ENCODE measurements at places on chromosomes 7 and 10. TPM values are rescaled to one million over a fixed set of nuclear protein-coding genes. Genes with fewer than 3 reads are reported as not detected.

EPHA1 gene
- 73.1 TPM for total RNA-seq

RAPGEF5 gene
- total RNA-seq: 47.7 TPM

PPP1R9A gene
- 1.8 TPM for total RNA-seq

C10orf53 gene
- not detected for total RNA-seq

PAPOLB gene
- total RNA-seq: not detected

MALRD1 gene
- not detected for total RNA-seq

PDE6C gene
- total RNA-seq: not detected

LRRC17 gene
- total RNA-seq: 3.3 TPM

ERVW-1 gene
- total RNA-seq: not detected

ALDH18A1 gene
- 29.4 TPM for total RNA-seq

CALN1 gene
- total RNA-seq: 2.3 TPM

CUZD1 gene
- 0.49 TPM for total RNA-seq

DNA sequence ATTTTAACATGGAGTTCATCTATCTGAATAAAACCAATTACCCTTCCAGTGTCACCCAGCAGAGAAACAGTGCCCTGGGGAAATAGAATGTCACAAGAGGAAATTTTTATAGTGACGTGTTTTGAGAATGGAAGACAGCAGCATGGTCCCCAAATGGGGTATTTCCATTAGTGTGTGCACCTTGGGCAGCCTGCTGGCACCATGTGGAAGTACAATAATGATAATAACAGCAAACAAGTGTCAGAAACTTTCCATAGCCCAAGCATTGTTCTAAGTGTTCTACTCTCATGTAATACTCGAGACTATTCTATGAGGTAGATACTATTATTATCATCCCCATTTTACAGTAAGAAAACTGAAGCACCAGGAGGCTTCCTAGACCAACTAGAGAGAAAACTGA lies 2.2 kb upstream of the PDE1C start:
- DNase-seq: no peak

DNA sequence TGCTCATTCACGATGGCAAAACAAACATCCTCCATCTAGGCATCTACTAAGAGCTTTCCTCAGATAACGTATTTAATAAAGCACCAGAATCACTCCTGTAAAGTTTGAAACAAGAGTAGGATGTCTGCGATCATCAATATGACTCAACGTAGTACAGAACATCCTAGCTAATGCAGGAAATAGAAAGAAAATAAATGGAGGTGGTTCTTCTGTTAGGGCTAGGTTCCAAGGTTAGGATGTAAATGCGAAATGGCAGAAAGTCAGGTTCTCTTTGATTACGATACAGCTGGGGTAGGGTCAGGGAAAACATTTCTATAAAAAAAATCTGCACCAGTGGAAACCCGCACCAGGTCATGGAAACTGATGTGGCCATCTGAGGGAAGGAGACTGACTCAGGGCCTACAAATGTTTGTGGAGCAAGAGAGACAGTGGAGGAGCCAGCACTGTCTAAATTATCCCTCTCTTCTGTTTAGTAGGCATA lies 29.1 kb downstream of the CCDC6 start:
- DNase-seq: no peak

DNA sequence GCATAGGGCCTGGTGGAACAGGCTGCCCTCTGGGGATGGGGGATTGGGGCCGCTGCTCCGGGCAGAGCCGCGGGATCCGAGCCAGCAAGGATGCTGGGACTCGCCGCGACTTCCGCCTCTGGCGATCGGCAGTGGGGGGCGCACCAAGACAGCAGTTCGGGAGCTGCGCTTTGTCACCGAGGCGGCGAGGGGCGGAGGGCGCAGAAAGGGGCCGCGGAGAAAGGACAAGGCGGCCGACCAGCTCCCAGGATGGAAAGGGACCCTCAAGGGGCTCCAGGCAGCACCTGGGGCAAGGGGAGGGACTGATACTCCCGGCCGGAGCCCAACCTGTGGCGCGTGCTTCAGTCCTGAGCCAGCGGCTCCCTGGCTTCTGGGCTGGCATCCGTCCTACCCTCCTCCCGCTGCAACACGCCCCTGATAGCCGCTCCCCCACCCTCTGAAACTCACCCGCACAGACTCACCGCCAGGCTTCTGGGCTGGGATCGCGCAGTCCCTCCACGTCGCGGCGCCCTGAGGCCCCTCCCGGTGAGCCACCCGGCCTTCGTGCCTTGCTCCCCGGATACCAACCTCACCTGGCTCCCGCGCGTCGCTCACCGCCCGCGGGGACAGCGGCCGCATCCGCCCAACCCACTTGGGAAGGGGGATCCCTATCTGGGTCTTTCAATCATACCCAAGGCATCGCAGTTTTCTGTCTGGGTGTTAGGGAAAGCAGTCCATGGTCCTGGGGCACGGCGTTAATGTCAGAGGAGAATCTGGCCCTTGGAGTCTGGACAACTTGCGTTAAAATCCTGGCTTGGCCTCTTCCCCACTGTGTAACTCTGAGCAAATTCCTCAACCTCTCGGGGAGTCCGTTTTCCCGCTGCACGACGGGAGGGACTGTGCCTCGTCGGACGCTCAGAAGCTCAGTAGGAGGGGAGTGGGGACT lies 7.0 kb upstream of the EVX1 start:
- DNase-seq: peak; percentile 87

DNA sequence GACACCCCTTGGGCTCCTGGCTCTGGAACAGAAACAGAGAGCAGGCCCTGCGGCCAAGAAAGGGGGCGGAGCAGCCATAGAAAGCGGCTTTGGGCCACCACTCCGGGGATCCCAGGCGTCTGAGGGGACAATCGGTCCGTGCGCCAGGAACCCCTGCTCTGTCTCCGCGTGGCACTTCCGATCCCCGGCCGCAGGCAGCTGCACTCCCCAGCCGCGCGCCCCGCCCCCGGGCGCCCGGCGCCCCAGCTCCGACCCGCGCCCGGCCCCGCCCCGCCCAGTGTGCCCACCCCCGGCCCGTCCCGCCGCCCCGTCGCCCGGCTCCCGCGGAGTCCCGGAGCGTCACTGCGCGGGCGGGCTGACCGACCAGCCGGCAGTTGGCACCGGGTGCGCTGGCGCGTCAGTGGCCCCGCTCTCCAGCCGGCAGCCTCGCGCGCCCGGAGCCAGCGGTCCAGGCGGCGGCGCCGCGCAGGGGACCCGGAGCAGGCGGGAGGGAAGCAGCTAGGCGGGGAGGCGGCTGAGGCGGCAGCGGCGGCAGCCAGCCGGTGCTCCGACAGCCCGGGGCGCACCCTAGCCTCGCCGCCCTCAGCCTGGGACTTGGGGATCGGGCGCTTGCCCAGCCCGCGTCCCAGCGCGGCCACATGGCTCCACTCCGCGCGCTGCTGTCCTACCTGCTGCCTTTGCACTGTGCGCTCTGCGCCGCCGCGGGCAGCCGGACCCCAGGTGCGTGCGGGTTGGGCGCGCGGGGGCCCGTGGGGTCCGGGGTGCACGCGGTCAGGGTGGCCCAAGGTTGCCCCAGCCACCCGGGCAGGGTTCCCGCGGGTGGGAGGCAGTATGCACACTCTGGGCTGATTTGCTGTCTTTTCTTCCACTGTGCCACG lies at the start of gene ADAMTS14:
TSS of gene ADAMTS14 (plus strand) at position 342 of the 878 bp plus-strand sequence. CDS start at position 639, 297 bp downstream.
- no peak for DNase-seq

GRCh38 chr10:131107970-131108369 lies 203.6 kb downstream of the TCERG1L start:
- no peak for DNase-seq

- DNase-seq: no peak
These were observed 119.1 kb downstream of the NRBF2 start for GRCh38 chr10:63252095-63252762.

DNA sequence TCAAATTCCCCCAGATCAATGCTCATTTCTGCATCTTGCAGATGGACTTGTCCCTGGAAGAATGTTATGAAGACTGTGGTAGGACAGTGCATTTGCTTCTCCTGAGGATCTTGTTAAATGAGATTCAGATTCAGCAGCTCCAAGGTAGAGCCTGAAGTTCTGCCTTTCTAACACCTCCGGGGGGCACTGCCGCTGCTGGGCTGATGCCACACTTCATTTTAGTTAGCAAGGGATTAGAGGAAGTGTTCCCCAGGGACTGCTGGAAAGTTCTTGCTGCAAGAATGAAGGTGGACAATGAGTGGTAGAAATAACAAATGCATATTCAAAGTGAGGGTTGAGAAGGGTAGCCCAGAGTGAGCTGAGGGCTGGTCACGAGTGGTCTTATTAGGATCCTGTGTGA lies 434.3 kb upstream of the AKR1E2 start:
- DNase-seq: no peak

GRCh38 chr7:92076509-92076908 lies 57.8 kb downstream of the CYP51A1 start:
- DNase-seq: no peak

- no peak for DNase-seq
These were observed 52.9 kb upstream of the GNA12 start for GRCh38 chr7:2897023-2897422.

GRCh38 chr10:71243756-71244395 lies 31.5 kb downstream of the UNC5B start:
- no peak for DNase-seq

DNA sequence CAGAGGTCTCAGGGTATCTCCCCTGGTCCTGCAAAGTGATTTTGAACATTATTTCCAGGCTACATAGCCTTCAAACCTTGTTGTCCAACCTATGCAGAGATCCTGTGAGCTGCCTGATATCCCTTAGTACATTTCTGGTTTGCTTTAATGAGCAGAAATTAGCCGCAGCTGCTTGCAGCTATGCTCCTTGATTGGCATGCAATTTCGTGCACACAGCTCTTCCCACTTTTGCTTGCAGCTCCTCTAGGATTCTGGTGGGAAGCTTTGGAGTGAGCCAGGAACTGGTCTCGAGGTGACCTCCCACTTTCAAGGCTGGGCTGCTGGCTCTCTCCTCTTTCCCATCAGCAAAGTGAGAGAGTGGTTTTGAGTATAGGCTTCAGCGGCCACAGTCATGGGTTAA lies 45.8 kb downstream of the OAT start:
- DNase-seq: no peak

GRCh38 chr10:9076066-9076465 lies 1021.6 kb downstream of the GATA3 start:
- no peak for DNase-seq

- DNase-seq: no peak
These were observed 36.0 kb upstream of the NRG3 start for GRCh38 chr10:81838950-81839349.

DNA sequence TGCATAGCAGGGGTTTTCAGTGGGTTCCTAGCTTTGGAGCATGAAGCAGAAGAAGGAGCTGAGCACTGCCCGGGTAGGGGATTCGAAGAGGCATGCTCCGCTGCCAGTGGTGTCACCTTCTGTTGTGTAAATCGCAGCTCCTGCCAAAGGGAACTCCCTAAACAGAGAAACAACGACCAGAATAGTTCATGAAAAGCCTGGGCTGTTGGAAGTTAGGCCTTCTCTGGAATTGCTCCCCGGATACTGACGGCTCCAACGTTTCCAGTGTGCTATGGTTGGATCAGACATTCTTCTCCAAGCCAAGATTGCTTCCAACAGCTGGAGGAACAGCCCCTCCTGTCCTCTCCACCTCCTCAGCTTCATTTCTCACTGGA lies 546.0 kb upstream of the FZD8 start:
- no peak for DNase-seq

DNA sequence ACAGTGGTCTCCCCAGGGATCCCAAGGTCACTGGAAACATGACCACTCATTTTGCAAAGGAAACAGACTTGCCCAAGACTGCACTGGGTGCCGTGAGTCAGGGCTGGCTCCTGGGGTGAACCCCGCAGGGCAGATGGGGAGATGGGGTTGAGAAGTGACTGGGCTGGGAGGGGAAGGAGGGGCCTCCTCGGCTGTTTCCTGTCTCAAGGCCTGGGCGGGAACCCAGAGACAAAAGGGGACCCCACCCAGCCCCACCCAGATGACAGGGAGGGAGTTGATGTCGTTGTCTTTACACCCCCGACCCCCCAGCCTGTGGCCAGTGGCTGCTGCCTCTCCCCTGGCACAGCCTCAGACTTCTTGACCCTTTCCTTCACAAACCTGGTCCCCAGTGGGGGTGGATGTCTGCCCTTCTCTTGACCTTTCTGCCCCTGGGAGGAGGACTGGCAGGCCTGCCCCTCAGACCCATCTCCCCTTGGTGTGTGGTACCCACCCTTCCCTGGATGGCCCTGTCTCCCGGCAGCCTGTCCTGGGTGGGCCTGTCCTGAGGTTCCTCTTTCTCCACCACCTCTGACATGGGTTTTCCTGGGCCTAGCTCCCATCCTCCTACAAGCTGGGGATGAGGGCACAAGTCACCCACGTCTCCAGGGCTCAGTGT lies 1.4 kb downstream of the MYO1G start:
- no peak for DNase-seq

DNA sequence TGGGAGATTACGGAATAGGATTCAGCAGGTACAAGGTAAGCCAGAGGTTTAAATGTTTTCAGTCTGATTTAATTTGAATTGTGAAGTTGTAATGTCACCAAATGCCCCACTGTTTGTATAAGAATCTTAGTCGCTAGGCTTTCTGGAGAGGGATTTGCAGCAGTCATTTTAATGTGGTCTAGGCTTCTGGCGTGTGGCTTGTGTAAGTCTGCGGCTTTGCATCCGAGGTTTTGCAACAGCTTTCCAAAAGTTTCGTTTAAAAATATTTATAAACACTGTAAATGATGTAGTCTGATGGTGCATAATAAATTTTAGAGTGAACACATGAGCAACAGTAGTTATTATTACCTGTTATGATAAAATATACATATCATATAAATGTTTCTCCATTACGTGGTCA lies 26.1 kb upstream of the BHLHA15 start:
- DNase-seq: no peak

DNA sequence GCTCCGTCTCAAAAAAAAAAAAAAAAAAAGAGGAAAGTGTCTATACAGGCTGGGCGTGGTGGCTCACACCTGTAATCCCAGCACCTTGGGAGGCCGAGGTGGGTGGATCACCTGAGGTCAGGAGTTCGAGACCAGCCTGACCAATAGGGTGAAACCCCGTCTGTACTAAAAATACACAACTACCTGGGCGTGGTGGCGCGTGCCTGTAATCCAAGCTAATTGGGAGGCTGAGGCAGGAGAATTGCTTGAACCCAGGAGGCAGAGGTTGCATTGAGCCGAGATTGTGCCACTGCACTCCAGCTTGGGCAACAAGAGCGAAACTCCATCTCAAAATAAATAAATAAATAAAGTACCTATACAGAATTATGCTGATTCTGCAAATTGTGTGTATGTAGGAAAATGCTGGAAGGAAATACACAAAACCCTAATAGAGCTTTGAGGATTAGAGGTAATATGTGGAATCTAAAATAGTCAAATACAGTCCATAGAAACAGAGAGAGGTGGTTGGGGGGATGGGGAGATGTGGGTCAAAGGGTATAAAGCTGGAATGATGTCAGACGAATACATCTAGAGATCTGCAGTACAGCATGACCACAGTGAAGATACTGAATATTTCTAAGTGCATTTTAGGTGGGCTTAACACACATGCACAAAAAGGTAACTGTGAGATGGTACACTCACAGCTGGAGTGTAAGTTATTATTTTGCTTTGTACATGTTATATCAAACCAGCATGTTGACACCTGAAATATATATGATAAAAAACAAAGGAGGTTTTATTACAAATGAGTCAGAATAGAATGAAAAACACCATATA lies 174.5 kb upstream of the KLF14 start:
- DNase-seq: no peak

- DNase-seq: peak; percentile 5
These were observed 34.2 kb downstream of the TCERG1L start for GRCh38 chr10:131277278-131277677.

GRCh38 chr7:25886387-25887240 lies 265.4 kb upstream of the NFE2L3 start:
- DNase-seq: no peak

Data from lower leg skin (tissue), 4 donors.